ENCODE measurements at places on chromosomes 5 and 9. TPM values are rescaled to one million over a fixed set of nuclear protein-coding genes. Genes with fewer than 3 reads are reported as not detected.
A peak's percentile ranks its signal among the peaks of the same experiment; 100 is the strongest.

Gene SPINK7
- total RNA-seq: not detected

Gene KYAT1
- total RNA-seq: 15.5 TPM

Gene STPG3
- not detected for total RNA-seq

- no peaks in the 10 kb centered on the region for H3K36me3 ChIP-seq
- peaks cover 18% of the 10 kb centered on the region for H3K4me1 ChIP-seq
- no peak for DNase-seq
- no peaks in the 10 kb centered on the region for H3K27me3 ChIP-seq
Measured at GRCh38 chr9:88319936-88320747, 68.1 kb upstream of the SPIN1 start.

DNA sequence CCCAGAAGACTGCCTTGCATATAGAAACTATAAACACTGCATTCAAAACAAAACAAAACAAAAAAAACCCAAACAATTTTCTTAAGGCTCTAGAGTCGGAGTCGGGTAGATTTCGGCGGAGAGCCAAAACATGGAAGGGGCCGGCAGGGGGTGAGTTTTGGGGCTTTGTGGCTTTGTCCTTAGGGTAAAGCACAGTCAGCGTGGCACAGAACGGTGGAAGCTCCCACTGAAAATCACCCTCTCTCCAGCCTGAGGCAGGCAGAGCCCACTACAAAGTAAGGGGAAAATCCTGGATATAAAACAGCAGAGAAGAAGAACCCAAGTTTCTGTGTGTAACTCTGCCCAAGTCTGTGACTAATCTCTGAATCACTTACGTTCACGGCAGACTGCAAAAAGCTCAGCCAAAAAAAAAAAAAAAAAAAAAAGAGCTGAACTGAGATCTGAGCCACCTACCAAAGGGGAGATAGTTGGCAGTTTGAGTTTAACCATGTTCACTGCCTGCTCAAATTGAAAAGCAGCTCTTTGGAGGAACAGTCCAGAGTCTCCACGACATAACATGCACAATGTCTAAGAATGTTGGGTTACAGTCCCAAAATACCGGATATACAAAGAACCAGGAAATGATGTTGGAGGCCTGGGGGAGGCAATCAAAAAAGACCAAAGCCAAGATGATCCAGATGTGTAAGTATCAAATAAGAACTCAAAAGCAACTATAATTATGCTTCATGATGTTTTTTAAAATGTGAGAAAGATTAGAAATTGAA, 26.6 kb upstream of the OR2K2 start:
- no peaks in the 10 kb centered on the region for H3K4me1 ChIP-seq
- no peaks in the 10 kb centered on the region for H3K27me3 ChIP-seq
- no peak overlapping the region for H3K4me3 ChIP-seq
- DNase-seq: no peak
- H3K36me3 ChIP-seq: peaks cover 6% of the 10 kb centered on the region

GRCh38 chr9:71928806-71929205, 17.4 kb downstream of the C9orf85 start:
- H3K4me3 ChIP-seq: no peak overlapping the region
- no peaks in the 10 kb centered on the region for H3K27me3 ChIP-seq
- H3K36me3 ChIP-seq: no peaks in the 10 kb centered on the region
- H3K27ac ChIP-seq: no peak overlapping the region
- DNase-seq: no peak

DNA sequence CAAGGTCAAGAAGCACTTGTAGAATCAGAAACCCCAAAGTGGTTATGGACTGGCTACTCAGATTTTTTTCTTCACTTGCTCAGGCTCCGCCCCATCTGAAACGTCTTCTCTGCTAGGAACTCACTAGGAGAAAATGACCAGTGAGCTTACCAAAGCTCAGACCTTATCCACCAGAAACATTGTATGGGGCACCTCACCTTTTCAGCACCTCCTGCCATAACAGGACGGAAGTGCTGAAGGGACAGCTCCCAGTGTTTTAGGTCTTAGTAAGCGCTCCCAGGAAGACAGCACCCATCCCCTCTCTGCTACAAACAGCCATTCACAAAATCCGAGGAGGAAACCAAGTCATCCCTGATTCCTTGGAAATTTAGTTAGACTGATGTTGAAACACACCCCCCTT, 1.2 kb upstream of the GABRA1 start:
- H3K4me3 ChIP-seq: no peak overlapping the region
- H3K36me3 ChIP-seq: no peaks in the 10 kb centered on the region

- H3K36me3 ChIP-seq: no peaks in the 10 kb centered on the region
- H3K4me1 ChIP-seq: no peaks in the 10 kb centered on the region
- H3K27ac ChIP-seq: no peak overlapping the region
- H3K27me3 ChIP-seq: no peaks in the 10 kb centered on the region
Measured at GRCh38 chr9:92507496-92507895, 25.2 kb upstream of the ASPN start.

- no peaks in the 10 kb centered on the region for H3K36me3 ChIP-seq
- peak; percentile 27 for DNase-seq
- peak overlapping the region; percentile 8 for H3K27ac ChIP-seq
Measured at GRCh38 chr9:124216474-124217176, 41.1 kb upstream of the NEK6 start.
